ENCODE measurements at places on chromosomes 1 and 21. TPM values are rescaled to one million over a fixed set of nuclear protein-coding genes. Genes with fewer than 3 reads are reported as not detected.

GRCh38 chr1:236129306-236129705 lies 13.0 kb upstream of the GPR137B start:
- no peak for DNase-seq

DNA sequence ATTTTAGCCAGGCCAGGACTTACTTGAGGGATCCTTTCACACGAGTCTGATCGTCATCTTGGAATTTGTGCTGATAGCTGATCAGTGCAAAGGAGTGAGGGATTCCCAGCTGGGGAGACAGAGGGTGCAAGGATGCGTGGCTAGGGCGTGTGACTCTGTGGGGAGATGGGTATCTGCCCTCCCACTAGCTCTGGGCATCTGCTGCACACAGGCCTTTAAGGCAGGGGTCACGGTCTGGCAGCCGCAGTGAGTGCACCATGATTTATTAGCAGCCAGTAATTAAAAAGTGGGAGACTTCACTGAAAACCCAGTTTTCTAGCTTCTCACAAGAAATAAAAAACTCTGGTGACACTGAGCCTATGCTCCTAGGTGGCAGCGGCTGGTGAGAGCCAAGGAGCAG lies 20.4 kb downstream of the THAP3 start:
- peak; percentile 61 for DNase-seq

C1orf116 gene
- polyA plus RNA-seq = 18.5 TPM

- no peak for DNase-seq
Observed at GRCh38 chr21:41976611-41977010, 22.8 kb upstream of the C2CD2 start.

- DNase-seq = no peak
Observed at GRCh38 chr21:14712121-14712715, 166.1 kb upstream of the SAMSN1 start.

GRCh38 chr1:198232940-198233675 lies 76.3 kb downstream of the NEK7 start:
- DNase-seq = no peak
